ENCODE measurements at places on chromosomes 3 and 15.

GRCh38 chr3:83226751-83227150 is 1465.3 kb upstream of the GBE1 start:
- no peak for DNase-seq

- no peak for DNase-seq
Observed at GRCh38 chr3:153268564-153269279, 106.7 kb downstream of the RAP2B start.

DNA sequence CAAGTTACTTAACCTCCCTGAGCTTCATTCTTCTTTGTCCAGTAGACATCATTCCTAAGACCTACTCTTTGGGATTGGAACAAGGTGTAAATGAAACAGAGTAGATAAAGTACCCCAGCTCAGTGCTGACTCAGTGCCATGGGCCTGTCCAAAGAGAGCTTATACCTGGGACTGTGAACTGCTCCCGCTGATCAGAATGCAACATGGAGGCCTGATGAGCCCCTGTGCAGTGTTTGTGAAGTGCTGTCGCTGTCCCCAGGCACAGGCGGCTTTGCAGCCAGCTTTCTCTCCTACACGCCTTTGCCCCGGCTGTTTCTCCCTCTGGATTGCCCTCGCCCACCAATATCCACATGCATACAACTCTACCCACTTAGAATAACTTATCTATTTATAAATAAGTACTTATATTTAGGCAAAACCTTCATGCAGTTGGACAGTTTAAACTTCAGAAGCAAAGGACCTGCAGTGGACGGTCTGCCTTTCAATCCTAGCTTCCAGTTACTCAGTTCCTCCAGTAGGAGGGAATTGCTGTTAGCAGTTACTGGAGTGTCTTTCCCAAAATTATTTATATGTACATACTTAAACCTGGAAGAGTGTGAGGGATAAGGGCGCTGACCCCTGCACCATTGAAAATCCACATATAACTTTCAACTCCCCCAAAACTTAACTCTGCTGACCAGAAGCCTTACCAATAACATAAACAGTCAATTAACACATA is 80.0 kb downstream of the CORO2B start:
- DNase-seq, result no peak

GRCh38 chr15:84606653-84607120 is 5.9 kb downstream of the ZSCAN2 start:
- DNase-seq, result no peak

DNA sequence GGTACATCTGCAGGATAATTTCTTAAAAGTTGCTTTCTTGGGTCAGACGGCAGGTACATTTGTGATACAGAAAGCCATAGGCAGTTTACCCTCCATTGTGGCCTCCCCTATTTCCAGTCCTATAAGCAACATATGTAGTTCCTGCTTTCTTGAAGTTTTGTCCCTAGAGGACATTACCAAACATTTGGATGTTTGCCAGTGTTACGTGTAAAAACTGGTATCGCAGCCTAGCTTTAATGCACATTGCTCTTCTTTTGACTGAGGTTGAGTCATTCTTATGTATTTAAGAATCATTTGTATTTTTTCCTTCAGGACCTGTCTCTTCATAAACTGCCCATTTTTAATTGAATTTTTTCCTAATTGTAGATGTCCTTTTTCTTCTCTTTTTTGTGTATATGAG is 114.3 kb downstream of the DIPK2A start:
- peak; percentile 35 for DNase-seq

GRCh38 chr15:70880781-70881180 is 11.5 kb downstream of the THAP10 start:
- peak; percentile 6 for DNase-seq

- DNase-seq, result peak; percentile 45
Observed at GRCh38 chr3:39154280-39155021, 1.1 kb upstream of the CSRNP1 start.

- no peak for DNase-seq
Observed at GRCh38 chr3:25073423-25073822, 354.6 kb upstream of the RARB start.

- peak; percentile 99 for DNase-seq
Observed at GRCh38 chr3:8629151-8630021, 15.2 kb downstream of the SSUH2 start.

- no peak for DNase-seq
Observed at GRCh38 chr15:38613085-38613484, 48.5 kb upstream of the RASGRP1 start.

DNA sequence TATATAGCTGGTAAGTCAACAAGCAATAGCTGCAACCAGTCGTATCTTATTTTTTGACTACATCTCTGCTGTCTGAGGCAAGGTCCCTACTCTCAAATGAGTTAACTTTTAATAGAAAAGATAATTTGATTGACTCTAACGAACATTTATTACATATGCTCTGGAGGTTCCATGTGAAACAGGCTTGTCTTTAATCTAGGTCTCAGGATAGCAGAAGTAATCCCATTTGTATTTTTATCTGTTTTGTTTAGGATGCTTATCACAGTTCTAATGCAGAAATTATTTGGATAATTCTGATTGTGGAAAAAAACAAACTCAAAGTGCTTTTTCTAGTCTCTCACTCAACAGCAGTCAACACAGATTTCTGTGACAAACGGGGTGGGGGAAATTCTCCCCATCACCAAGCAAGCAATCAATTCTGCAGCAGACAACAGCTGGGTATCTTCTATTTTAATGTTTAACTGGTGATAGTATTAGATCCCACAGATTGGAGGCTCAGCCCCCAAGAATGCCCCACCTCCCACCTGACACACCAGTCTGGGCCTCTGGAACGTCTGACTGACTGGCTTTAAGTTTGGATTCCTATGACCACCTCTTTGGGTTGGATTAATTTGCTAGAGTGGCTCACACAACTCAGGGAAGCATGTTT is 58.8 kb downstream of the ITPR1 start:
- DNase-seq, result no peak

DNA sequence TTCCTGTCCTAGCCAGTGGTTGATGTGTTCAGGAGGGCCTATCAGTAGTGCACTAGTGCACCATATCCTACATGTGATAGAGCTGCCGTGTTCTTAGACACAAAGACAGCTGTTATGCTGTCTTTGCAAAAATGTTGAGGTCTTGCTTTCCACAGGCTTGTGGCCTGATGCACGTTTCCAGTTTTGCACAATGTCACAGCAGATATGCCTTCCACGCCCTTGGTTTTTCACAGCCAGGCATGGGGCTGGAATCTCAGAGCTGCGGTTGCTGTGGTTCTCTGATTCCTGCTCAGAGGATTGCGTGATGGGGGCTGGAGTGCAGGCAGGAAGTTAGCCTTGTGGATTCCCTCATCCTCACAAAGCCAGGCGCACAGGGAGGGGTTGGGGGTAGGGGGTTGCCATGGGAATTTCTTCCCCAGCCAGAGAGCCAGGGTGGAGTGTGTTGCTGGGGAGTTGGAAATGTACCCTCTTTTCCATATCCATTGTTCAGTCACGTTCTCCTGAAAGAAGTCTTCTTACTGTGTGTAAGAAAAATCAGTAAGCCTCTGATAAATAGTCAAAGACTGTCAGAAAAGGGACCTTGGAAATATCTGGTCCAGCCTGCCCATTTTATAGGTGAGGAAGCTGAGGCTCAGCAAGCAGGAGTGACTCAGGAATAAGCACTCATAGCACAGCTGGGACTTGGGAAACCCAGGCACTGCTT is 79.4 kb downstream of the SMAD3 start:
- DNase-seq, result peak; percentile 94

GRCh38 chr3:30649572-30650318 is 43.3 kb downstream of the TGFBR2 start:
- DNase-seq, result no peak

- peak; percentile 75 for DNase-seq
Observed at GRCh38 chr3:157098823-157099185, 61.1 kb downstream of the CCNL1 start.

GRCh38 chr3:13683772-13684171 is 134.8 kb downstream of the FBLN2 start:
- DNase-seq, result no peak

- no peak for DNase-seq
Observed at GRCh38 chr3:106683953-106684620, 693.2 kb upstream of the CCDC54 start.

GRCh38 chr3:100436951-100437350 is 35.6 kb downstream of the LNP1 start:
- DNase-seq, result peak; percentile 28

DNA sequence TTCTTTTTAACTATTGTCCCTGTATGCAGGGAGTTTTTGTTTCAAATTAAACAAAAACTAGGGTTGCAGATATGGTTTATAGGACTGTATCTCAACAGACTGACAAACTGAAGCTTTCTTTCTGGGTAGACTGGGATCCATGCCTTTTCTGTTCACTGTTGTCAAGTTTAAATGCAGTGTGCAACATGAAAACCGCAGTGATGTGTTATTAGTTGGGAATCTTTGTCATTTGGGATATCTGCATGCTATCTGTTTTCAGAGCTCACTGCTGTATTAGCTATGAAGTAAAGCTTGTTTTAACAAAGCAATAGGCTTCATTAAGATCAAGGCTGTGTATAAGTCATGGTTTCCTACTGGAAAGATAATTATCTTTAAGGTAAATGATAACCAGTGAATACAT is 21.4 kb upstream of the MCF2L2 start:
- DNase-seq, result no peak

- DNase-seq, result peak; percentile 84
Observed at GRCh38 chr15:31391687-31392671, 65.3 kb downstream of the KLF13 start.

- no peak for DNase-seq
Observed at GRCh38 chr3:103992469-103992868, 1374.2 kb upstream of the ALCAM start.

DNA sequence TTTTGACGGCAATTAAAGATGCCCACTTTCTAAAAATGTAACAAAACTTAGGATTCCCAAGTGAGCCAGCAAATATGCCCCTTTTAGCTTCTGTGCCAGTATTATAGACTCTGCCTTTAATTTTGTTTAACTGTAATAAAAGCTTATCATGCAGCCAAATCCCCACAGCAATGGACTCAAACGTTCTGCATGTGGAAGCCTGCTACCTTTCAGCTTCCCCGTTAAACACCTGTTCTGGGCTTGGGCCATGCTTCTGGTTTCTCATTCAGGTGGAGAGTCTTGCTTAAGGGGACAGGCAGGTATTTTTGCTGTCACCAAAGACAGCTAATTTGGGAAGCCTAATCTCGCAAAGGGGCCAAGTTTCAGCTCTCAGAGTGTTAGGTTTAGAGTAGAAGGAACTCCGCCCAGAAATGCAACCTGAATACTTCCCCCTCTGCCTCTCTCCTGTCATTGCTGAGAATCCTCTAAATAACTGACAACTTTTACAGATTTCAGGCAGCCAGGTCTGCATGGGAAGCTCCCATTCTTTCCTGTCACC is 399.4 kb upstream of the ATP11B start:
- DNase-seq, result no peak

DNA sequence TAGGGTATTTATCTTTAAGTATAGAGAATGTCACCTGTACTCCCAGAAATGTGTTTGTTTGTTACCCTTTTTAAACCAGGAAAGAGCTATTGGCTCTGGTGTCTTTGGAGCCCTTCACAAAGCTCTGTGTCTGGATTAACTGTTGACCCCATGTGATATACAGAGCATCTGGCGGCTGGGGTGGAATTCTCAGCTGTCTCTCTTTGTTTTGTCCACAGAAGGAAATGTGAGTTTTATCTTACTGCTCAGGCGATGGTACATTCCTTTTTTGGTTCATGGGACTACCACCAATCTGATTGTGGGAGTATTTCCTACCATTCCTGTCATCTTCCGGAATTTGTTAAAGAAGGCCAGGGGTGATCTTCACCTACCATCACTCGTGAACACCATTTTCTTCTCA is 120.3 kb downstream of the AKAP13 start:
- no peak for DNase-seq

- DNase-seq, result no peak
Observed at GRCh38 chr3:29194139-29194538, 86.7 kb upstream of the RBMS3 start.

GRCh38 chr3:196563721-196564225 is 4.6 kb downstream of the WDR53 start:
- peak; percentile 27 for DNase-seq

GRCh38 chr3:158528076-158528674 is 42.8 kb upstream of the MLF1 start:
- no peak for DNase-seq

GRCh38 chr3:153614563-153614962 is 452.5 kb downstream of the RAP2B start:
- peak; percentile 88 for DNase-seq

DNA sequence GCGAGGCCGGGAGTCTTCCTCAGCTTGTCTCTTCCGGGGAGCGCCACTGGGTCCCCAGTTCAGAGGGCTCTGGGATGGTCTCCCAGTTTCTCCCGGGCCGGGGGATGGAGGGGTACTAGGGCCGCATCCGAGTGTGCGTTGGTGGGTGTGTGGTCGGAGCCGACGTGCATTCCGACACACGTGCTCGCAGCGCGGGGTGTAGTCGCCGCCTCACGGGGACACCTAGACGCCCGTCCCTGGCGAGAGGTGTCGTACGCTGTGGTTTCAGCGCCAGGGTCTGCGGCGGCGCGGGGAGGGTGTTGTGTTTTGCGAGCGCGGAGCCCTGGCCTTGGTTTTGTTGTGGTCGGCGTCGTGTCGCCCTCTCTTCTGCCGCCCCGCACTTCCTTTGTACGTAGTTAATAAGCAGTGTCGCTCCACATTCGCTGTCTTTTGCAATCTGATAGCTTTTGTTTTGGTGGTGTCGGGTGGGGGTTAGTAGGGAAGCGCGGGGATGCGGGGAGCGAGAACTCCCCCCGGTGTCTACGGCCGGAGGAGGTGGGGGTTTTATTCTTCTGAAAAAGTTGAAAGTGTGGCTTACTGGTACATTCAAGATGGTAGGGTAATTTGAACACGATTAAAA is 2.2 kb downstream of the IGF1R start:
- DNase-seq, result peak; percentile 63

GRCh38 chr15:77717333-77717990 is 84.8 kb upstream of the LINGO1 start:
- no peak for DNase-seq

DNA sequence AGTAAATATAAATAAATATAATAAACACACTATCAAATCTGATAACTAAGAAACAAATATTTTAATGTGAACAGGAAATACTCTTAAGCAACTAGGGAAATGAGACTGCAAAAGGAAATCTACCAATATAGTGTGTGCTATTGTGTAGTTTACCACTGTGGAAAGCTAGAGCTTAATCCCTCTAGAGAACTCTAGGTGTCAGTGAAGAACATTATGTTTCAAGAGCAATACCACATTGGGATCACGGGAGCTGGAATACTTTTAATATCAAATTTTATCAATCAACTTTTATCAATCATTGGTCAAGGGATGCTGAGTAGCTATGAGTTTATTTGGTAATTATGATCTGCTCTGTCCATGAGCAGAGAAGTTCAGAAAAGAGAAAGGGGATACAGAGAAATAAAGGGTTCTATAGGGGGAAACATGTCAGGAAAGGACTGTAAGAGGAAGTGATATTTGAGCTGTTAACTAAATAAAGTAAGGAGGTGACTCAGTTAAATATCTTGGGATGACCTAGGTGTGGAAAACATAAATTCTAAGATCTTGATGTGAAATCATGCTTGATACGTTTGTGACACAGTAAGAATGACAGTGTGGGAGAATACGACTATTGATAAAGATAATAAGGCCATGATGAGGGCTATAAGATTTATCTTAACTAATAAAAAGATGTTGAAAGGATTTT is 762.2 kb upstream of the ALCAM start:
- peak; percentile 53 for DNase-seq
